ENCODE measurements at places on chromosomes 13 and 19.
A peak's percentile ranks its signal among the peaks of the same experiment; 100 is the strongest.

- no peak for DNase-seq
These were observed 1.5 kb downstream of the IFNL4 start for GRCh38 chr19:39246951-39247669.

DNA sequence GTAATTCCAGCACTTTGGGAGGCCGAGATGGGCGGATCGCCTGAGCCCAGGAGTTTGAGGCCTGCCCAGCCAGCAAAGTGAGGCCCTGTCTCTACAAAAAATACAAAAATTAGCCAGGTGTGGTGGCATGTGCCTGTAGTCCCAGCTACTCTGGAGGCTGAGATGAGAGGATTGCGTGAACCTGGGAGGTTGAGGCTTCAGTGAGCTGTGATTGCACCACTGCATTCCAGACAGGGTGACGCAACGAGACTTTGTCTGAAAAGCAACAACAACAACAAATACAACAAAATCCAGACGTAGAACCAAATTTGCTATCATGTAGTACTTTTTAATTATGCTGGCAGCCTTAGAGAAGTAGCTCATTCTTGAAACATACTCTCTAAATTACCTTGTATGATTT, 277.1 kb downstream of the KLF5 start:
- DNase-seq: no peak

DNA sequence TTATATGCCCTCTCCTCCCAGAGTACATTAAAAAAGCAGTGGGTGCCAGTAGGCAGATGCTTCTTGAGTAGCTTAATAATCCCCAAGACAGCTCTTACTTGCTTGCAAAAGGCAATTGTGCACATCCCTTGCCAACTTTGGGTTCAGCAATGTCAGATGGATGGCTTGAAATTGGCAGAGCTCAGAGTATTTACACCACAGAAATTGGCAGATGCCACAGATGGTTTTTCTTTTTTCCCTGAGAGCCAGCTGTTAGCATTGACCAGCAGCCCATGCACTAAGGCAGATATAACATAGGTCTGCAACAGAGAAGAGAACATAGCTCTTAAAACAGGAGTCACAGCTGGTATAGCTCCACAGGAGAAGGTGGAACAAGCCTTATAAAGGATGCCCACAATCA, 18.4 kb upstream of the RNASEH2B start:
- DNase-seq: no peak

DNA sequence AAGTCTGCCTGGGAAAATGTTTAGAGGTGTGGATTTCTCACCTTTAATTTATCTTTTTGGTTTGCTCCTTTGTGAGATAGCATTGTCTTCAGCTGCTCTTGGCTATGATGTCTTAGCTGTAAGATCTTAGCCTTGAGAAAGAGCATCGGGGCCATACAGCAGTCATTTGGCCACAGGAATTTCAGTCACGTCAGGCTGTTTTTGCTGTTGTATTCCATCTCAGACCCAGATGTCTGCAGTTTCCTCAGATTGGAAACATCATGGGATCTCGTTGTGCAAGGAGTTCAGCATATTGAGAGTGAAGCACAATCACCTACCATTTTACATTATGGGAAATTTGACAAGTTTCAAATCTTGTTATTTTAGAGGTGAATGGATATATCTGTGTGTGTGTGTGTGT, 89.3 kb upstream of the C1QTNF9B start:
- DNase-seq: peak; percentile 93

GRCh38 chr19:49812997-49813861, at the start of gene FUZ:
Gene FUZ, minus strand, starts transcription at chr19:49813292. Its CDS starts 186 bp downstream, at chr19:49813106.
- peak; percentile 95 for DNase-seq

GRCh38 chr13:94997126-94997525, 284.8 kb upstream of the SOX21 start:
- DNase-seq: no peak

- peak; percentile 23 for DNase-seq
These were observed 546 bp downstream of the TBC1D4 start for GRCh38 chr13:75481176-75482069.

DNA sequence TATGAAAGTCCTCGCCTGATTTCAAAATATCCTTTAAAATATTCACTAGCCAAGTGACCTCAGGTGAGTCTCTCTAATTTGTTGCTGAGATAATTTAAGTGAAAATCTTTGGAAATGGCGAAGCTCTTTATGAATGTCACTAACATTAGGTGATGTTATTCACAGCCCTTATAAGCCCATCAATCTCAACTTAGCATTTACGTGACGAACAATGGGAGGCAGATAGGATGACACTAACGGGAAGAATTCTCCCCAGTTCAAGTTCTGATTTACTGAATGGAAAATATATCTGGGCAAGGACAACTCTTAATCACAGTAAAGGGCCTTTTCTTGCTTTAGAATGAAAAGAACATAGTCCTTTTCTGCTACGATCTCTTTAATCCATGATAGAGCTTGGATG, 378.7 kb downstream of the LIG4 start:
- no peak for DNase-seq

Data from AG08395 (cell line).